ENCODE measurements at places on chromosomes 5 and 9.

GRCh38 chr5:42924686-42925085 lies 113.0 kb upstream of the SELENOP start:
- DNase-seq, result no peak

DNA sequence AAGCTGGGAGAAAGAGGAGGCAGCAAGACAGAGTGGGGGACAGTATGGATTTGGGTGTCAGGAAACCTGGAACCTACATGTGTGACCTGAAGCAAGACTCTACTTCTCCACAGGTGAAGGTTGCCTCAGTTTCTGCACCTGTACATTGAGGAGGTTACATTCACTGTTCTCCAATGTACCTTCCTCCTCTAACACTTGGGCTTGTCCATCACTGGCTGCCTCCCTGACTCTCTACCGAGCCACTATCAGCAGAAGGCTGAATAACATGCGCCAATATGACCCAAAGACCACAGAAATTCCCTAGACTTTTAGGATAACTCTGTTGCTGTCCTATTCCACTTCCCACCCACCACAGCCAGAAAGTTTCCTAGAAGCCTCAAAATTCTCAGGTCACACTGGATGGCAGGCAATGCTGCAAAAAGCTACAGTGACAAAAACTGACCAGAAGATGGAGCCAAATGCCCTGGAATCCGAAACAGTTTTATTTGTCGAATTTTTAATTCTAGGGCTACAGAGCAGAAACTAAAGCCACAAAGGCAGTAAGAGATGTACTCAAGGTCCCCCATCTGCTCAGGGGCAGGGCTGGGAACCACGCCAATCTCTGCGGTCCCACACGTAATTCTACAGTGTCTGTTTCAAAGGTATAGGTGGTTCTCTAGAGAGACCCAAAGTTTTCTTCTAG lies 64.4 kb downstream of the FAM114A2 start:
- peak; percentile 39 for DNase-seq

DNA sequence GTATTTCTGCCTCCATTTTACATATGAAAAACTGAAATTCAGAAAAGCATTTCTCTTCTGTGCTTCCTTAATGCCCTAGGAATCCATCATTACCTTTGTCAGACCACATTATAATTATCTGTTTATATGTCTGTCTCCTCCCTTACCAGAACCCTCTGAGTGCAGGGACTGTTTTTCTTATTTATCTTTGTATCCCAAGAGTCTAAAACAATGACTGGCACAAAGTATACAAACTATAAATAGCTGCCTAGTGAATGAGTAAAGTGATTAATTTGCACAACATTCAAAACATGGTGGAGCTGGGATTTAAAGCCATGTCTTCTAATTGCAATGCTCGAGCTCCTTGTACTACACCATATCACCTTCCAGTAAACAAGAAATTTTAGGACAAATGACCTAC lies 49.3 kb upstream of the HK3 start:
- DNase-seq, result no peak

- DNase-seq, result no peak
Observed at GRCh38 chr9:132806306-132806705, 71.8 kb downstream of the AK8 start.

DNA sequence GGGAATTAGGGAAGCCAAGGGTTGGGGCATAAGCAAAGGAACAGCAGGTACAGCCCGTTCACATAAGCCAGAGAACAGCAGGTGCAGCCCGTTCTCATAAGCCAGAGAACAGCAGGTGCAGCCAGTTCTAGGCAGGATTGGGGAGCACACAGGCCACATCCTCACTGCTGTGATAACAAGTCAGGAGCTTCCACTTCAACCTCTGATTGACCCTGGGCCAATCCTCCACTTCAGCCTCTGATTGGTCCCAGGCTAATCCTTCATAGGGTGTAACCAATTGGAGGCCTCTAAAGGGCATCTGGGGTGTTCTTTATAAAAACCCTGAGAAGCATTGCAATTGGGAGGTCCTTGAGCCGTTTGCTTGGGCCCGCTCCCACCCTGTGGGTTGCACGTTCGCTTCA lies 27.5 kb downstream of the CEL start:
- no peak for DNase-seq

- DNase-seq, result no peak
Observed at GRCh38 chr9:127360829-127361228, 36.1 kb upstream of the SLC2A8 start.

GRCh38 chr5:128111818-128112448 lies 28.4 kb downstream of the SLC12A2 start:
- DNase-seq, result no peak

DNA sequence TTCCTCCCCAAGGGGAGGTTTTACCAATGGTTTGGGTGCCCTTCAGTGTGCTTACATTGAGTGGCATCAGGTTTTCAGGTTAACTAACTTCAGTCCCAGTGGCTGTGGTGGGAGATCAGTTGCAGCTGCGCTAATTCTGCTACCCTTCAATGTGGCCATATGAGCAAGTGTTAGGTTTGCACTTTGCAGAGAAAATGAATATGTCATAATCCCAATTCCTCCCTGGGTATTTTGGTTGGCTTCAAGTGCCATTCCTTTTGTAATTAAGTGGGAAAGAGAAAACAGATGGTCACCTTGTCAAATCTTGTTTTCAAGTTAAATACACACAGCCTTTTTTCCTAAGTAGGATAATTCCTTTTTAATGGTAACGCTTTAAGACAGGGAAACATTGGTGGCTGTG lies 236.2 kb downstream of the TLE4 start:
- no peak for DNase-seq

GRCh38 chr9:4549751-4550295 lies 59.6 kb downstream of the SLC1A1 start:
- no peak for DNase-seq

DNA sequence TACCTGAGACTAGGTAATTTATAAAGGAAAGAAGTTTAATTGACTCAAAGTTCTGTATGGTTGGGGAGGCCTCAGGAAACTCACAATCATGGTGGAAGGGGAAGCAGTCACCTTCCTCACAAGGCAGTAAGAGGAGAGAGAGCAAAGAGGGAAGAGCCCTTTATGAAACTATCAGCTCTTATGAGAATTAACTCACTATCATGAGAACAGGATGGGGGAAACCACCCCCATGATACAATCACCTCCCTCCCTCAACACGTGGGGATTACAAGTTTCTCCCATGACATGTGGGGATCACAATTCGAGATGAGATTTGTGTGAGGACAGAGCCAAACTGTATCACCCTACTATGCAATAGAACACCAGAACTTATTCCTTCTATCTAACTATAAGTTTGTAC lies 27.9 kb downstream of the CD274 start:
- no peak for DNase-seq

DNA sequence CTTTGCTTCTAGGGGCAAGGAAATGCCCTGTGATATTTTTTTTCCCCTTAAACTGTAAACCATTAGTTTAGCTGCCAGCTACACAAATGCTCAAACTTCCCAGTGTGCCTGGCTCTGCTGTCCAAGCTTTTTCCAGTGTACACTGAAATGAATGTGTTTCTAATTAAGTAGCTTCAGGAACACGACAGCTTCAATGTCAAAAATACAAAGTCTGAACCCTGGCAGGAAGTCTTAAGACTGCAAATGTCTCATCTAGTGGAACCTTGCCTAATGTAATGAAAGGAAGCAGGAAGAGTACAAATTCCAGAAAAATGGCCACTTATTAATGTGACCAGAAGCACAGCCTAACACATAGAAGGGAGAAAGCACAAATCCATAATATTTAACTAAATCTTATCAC lies 255.2 kb downstream of the CRB2 start:
- DNase-seq, result no peak

DNA sequence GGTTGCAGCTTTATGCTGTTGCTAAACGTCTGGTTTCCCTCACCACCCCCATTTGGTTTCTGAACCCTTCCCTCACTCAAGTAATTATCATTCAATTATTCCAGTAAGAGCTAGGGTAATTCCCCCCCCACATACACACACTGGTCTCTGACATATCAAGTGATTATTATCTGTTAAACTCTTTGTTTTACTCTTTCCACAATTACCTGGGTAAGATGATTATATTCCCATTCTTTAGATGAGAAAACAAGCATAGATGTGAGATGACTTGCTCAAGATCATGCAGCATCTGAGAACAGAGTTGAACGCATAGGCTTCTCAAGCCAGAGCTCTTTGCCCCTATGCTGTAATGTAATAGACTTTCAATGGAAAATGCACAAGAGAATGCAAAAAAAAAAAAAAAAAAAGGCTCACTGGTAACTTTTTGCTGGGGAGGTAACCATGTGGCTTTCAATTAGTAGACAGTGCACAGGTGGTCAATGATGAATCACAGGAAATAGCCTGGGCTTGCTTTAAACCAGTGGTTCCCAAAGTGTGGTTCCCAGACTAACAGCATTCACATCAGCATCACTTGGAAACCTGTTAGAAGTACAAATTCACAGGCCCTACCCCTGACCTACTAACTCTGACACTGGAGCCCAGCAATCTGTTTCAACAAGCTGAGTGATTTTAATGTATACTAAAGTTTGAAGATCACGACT lies 87.6 kb downstream of the PIK3R1 start:
- no peak for DNase-seq

GRCh38 chr5:14141764-14142163 lies 1.4 kb upstream of the TRIO start:
- no peak for DNase-seq

GRCh38 chr9:133991214-133991921 lies 756 bp downstream of the VAV2 start:
- no peak for DNase-seq

Data from CD4-positive, alpha-beta T cell treated with Interleukin-12 subunit alpha and Interleukin-12 subunit beta, for 1 hour (primary cell).